Epithelial cell of esophagus (primary cell): ENCODE measurements at places on chromosomes 7 and 10.

DNA sequence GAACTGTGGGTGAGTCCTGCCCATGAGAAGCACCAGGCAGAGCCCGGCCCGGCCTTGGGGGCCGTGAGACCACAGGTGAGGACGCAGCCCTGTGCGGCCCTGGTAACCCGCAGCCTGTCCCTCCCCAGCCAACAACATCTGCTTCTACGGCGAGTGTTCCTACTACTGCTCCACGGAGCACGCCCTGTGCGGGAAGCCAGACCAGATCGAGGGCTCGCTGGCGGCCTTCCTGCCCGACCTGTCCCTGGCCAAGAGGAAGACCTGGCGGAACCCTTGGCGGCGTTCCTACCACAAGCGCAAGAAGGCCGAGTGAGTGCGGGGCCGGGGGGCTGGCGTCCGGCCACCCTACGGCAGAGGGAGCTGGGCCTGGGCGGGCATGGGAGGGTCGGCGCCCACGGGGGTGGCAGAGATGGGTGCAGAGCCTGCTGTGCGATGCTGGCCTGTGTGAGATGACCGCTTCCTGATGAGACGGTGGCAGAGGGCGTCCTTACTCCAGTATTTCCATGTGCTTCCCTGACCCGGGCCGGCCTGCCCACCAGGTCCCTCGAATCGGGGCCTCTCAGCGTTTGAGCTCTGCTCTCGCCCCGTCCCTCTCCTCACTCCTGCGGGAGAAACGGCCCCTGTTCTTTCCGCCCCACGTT, 34.1 kb upstream of the FOXL3 start:
- no peak for DNase-seq

DNA sequence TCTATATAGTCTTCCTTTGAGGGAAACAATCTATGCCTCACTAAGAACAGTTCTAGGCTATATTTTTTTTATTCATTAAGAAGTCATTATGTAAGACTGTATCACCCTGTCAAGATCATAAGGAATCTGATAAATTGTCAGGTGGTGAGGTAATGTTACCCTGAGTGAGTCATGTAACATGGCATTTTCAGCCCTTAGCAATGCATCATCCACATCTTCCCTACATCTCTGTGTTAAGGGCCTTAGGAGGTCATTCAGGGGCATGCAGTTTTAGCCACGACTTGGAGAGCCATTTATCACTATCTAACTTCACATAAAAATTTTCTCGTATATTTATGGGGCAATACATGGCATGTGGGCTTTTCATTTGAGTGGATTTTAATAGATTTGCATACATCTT, 924.5 kb upstream of the MBL2 start:
- peak; percentile 88 for DNase-seq

GRCh38 chr10:30464675-30465074, 30.7 kb downstream of the MAP3K8 start:
- DNase-seq = no peak

DNA sequence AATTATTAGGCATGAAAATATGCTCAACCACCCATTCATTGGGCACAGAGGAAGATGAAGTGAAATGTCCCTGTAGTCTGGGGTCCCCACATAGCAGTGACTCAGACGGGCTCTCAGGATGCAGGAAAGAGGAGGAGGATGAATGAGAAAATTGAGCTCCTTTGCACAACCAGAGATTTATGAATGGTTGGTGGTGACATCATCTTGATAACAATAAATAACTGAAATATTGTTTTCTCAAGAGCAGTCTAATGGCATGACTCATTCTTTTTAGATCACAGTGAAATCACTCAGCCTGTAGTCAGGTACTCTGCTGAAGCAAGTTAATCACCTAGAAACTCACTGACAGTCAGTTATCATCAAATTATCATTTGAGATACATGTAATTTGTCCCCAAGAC, 254.1 kb downstream of the RELN start:
- DNase-seq = peak; percentile 84

DNA sequence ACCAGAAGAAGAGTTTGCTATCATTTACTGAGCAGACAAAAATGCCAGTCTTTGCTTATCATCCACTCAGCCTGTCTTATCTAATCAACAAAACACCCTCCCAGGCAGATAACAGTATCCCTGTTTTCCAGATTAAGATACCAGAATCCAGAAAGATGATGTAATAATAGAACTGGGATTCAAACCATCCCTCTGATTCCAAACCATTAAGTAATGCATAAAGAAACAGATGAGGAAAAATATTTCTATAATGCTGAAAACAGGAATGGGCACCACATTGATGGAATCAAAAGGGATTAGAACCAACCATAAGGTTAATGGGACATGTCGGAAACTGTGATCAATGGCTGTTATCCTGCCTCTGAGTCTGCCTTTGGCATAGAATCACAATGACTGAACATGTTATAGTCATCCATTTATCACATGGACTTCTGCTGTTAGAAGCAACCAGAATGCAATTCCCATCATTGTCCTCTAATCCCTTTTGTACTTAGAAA, 92.1 kb upstream of the RSU1 start:
- no peak for DNase-seq

- no peak for DNase-seq
Observed at GRCh38 chr10:86951184-86951761, 6.1 kb downstream of the MMRN2 start.
